ENCODE measurements at places on chromosomes 1 and 21.

- no peaks in the 10 kb centered on the region for H3K27me3 ChIP-seq
- H3K27ac ChIP-seq = peak overlapping the region; percentile 18
- H3K4me3 ChIP-seq = no peak overlapping the region
- H3K36me3 ChIP-seq = no peaks in the 10 kb centered on the region
- no peak for DNase-seq
- peaks cover 44% of the 10 kb centered on the region for H3K4me1 ChIP-seq
Observed at GRCh38 chr1:23163395-23163794, 5.3 kb downstream of the LUZP1 start.

DNA sequence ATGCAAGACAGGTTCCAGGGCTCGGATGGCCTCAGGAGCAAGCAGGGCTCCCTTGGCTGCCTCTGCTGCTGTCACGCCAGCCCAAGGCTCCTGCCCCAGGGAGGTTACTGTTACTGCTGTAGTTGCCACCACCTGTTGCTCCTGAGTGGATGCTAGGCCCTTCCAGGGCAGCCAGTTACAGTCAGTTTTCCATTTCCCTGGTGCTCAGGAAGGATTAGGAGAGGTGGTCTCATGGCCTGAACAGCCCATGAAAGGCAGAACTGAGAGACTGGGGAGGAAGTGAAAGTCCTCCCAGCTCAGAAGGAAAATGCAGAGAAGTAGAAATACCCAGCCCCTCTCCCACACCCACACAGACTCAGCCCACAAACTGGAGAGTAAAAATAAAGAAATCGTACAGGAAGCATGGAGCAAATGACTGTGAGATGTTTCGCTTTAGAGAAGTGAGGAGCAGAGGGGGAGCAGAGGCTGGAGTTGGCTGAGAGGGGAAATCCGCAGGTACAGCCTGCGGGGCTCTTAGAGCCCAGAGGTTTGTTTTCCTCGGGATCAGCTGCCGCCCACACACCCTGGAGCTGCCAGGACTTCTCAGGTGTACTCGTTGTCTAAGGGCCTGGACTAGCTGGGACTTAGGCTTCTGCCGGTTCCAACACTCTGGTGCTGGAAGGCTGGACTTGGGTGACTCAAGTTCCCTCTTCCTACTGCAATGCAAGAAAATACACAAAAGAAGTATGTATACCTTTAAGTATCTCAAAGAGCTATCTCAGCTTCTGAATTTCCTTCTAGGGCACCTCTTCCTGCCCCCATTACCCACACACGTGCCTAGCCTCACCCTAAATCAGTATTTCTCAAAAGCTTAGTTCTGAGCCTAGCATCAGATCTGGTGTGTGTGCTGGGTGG is 2.3 kb downstream of the IL6R start:
- peaks cover 49% of the 10 kb centered on the region for H3K27me3 ChIP-seq
- H3K4me3 ChIP-seq = no peak overlapping the region
- DNase-seq = no peak
- no peak overlapping the region for H3K27ac ChIP-seq
- peaks cover 40% of the 10 kb centered on the region for H3K4me1 ChIP-seq

DNA sequence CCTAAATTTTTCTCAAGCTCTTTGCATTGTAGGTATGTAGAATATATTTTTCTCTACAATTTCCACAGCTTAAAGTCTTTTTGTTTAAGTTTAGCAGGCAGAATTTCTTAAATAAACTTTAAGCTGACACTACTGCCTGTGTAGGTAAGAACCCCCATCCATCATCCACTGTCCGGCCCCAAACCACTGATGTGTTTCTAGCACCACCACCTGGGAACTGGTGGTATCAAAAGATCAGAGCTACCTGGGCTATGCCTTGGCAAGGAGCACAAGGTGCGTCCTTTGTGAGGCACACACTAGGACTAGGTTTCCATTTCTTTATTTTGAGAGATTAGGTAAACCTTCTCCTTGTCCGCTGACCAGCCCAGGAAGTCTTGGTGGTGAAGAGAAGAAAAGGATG is 10.5 kb upstream of the LELP1 start:
- no peak overlapping the region for H3K27ac ChIP-seq
- H3K27me3 ChIP-seq = peaks cover 6% of the 10 kb centered on the region
- DNase-seq = peak; percentile 73

GRCh38 chr1:180261524-180262155 is 31.6 kb downstream of the LHX4 start:
- H3K4me1 ChIP-seq = peaks cover 22% of the 10 kb centered on the region
- H3K4me3 ChIP-seq = no peak overlapping the region
- H3K36me3 ChIP-seq = peaks cover 4% of the 10 kb centered on the region

- H3K4me1 ChIP-seq = no peaks in the 10 kb centered on the region
- H3K27me3 ChIP-seq = no peaks in the 10 kb centered on the region
- H3K4me3 ChIP-seq = no peak overlapping the region
- no peak for DNase-seq
Observed at GRCh38 chr21:23921670-23922418, 1685.4 kb downstream of the MRPL39 start.

DNA sequence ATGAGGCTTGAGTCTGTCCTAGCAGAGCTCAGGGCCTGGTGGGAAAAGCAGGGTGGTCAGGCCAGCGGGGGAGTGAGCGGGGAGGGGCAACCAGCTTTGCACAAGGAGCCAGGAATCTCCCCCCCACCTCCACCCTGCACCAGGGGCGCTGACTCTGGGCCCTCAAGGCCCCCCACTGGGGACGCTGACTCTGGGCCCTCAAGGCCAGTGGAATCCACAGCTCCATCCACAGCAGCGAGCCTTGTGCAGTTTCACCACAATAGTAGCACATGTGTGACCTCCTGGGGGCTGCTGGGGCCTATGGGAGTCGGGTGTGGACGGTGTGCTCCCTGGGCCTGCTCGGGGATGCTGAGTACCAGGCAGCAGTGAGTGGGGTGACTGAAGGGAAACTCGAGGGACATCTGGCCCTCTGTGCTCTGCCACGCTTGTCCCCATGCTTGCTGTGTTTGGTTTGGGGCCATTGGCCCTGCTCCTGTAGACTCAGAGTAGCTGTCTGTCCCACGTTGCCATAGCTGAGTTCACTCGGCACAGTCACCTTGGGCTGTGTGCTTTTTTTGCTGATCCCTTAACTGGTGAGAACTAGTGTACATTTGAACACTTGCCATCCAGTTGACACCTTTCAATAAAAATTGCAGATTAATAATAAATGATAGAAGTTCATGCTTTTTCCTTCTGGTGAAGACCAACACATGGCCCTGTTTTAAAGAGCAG is 89.2 kb downstream of the ADARB1 start:
- H3K4me1 ChIP-seq = peaks cover 9% of the 10 kb centered on the region
- H3K27ac ChIP-seq = no peak overlapping the region
- H3K27me3 ChIP-seq = no peaks in the 10 kb centered on the region
- DNase-seq = no peak
- H3K4me3 ChIP-seq = no peak overlapping the region

Data from WTC11 (cell line).